Activated T-cell treated with anti-CD3 and anti-CD28 coated beads, Interleukin-2, amount 50 U/mL, for 1 hour (primary cell): ENCODE measurements at places on chromosomes 4 and X.

GRCh38 chr4:164807611-164808010 is 53.7 kb downstream of the SMIM31 start:
- no peak for DNase-seq

GRCh38 chr4:88226143-88226542 is 58.2 kb downstream of the PPM1K start:
- no peak for DNase-seq

DNA sequence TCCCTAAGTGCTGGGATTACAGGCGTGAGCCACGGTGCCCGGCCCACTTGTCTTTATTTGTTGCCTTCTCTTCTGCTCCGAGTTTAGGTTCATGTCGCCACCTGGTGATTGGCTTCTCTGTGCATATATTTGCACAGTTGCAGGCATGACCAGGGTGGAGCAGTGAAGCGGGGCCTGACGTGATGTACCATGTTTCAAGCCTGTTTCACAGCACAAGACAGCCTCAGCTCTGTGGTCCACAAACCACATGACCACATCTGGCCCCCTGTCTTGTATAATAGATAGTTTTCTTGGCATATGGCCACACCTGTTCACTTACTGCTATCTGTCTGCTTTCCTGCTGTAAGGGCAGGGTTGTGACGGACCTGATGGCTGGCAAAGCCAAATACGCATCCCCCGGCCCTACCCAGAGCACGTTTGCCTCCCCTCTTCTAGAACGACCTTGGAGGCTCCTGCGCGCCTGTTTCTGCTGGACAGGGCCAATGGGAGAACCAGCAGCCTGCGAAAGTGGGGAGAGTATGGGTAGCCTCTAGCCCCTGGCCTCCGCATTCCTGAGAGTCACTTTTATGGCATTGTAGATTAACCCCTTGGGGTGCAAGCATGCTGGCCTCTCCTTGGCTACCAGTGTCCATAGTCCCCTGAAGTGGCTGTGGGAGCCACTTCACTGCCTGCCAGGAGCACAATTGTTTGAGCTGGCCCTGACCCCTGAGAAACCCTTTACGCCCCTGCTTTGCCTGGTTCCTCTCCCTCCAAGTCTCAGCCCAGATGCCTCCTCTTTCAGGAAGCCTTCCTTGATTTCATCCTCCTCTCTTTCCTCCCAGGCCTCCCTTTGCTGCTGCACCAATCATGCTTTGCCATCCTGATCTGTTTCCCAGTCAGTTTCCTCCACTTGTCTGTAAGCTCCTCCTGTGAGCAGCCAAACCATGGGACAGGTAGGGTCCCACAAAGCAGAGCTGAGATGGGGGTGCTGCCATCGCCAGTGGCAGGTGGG is 6.0 kb upstream of the SH3TC1 start:
- no peak for DNase-seq

- no peak for DNase-seq
Measured at GRCh38 chr4:99022566-99022965, 27.0 kb downstream of the METAP1 start.

DNA sequence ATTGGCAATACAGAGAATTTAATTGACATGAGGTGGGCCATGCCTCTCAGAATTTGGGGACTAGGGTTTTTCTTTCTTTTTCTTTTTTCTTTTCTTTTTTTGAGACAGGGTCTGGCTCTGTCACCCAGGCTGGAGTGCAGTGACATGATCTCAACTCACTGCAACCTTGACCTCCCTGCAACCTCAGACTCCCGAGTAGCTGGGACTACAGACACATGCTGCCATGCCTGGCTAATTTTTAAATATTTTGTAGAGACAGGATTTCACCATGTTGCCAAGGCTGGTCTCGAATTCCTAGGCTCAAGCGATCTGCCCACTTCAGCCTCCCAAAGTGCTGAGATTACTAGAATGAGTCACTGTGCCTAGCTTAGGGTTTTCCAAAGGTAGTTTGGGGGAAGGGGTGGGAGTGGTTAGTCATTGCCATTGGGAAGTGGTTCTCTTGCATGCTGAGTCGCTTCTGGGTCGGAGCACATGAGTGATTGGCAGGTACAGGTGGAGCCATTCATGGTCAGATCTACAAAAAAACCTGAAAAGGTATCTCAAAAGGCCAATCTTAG is 54.5 kb downstream of the MID2 start:
- DNase-seq, result no peak

DNA sequence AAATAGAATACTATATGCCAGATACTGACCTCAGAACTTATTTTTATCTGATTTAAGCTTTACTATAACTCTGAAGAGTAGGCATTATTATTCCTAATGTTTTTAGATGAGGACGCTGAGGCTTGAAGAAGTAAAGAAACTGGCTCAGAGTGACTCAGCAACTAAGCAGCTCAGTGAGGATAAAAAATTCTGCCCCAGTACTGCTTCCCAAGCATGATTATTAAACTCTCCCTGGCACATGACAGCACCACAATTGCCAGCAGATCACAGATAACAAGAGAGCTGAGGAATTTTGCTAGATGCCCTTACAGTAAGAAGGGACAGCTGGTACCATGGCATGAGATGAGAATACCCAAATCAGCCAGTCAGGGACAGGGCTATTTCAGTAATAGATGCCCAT is 219.4 kb downstream of the NKX6-1 start:
- DNase-seq, result no peak

GRCh38 chr4:108696160-108696559 is 45.8 kb downstream of the OSTC start:
- DNase-seq, result no peak

DNA sequence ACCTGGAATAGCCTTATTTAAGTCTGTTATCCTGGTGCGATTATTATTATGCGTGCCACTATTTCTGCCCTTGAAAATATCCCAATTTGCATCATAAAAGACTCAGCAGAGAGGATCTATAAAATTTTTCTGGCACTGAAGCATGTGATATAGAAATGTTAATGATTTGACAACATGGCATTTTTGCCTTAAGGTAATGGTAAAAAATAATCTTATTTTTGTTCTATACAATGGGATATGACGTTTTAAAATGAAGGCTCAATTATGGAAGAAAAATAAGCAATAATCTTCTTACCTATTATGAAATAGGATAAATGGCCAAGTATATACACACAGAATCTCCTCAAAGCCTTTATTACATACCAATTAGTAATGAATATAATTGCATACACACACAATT is 113.5 kb downstream of the PDGFC start:
- no peak for DNase-seq

GRCh38 chrX:119870626-119871131 is 854 bp downstream of the RNF113A start:
- DNase-seq, result peak; percentile 44

- no peak for DNase-seq
Measured at GRCh38 chr4:161393602-161394001, 770.2 kb downstream of the FSTL5 start.

DNA sequence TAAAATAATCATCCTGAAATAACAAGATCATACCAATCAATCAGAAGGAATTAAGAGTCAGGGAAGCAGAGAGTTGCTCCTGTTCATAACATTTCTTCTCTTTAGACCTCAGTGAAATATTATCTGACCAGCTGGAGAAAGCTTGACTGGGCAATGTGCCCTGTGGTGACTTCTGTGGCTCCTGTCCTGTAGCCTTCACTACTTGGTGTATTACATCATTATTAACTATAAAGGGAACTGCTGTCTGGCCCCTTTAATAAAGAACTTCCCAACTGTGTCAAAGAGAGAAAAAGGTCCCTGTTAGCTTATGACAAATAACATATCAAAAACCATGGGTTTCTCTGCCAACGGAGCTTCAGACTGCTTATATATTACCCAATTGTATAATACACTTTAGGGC is 18.0 kb downstream of the OPHN1 start:
- DNase-seq, result no peak

- no peak for DNase-seq
Measured at GRCh38 chr4:113689394-113689793, 72.1 kb downstream of the CAMK2D start.

- DNase-seq, result no peak
Measured at GRCh38 chrX:118225711-118226428, 109.3 kb upstream of the KLHL13 start.

- peak; percentile 28 for DNase-seq
Measured at GRCh38 chrX:55135171-55135570, 46.4 kb downstream of the PAGE2 start.

GRCh38 chrX:70834589-70834988 is 73.9 kb downstream of the TEX11 start:
- DNase-seq, result no peak

DNA sequence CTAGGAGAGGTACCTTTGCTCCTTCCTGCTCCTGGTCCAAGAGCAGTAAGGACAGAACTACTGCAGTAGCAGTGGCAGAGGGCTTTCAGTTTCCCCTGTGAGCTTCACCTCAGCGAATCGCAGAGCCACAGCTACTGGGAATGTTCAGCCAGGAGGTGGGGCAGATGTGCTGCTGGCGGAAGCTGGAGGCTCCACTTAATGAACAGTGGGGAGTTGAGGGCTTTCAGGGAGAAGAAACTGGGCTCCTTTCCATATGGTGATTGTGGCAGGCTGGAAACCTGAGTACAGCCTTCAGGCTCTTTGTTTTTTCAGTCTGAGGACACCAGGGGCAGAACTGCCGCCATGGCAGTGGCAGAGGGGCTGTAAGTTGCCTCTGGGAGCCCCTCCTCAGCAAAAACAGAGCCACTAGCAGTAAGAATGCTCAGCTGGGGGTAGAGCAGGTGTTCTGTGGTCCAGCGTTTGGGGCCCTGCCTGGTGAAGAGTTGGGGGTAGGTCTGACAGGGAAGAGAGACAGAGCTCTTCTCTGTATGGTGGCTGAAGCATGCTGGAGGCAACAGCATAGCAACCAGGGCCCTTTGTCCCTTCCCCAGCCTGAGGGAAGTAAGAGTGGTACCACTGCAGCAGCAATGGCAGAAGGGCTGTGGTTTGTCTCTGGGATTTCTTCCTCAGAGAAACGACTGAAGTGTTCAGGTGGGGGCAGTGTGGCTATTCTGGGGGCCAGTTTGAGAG is 106.0 kb upstream of the GRXCR1 start:
- no peak for DNase-seq

- DNase-seq, result no peak
Measured at GRCh38 chrX:19731307-19731820, 156.0 kb downstream of the SH3KBP1 start.

DNA sequence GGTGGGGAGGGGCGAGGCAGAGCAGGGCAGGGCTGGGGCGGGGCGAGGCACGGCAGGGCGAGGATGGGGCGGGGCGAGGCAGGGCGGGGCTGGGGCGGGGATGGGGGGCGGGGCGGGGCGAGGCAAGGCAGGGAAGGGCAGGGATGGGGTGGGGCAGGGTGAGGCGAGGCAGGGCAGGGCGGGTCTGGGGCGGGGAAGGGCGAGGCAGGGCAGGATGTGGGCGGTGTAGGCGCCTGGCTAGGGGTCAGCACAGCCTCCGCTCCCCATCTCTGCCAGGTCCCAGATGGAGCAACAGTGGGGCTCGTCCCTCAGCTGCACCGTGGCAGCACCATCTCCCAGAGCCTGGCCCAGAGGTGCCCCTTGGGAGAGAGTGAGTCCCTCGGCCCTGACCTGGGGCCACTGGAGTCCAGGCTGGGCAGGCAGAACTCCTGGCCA is 4.2 kb upstream of the SRPK3 start:
- DNase-seq, result no peak

- no peak for DNase-seq
Measured at GRCh38 chr4:109947457-109947856, 34.8 kb downstream of the EGF start.

DNA sequence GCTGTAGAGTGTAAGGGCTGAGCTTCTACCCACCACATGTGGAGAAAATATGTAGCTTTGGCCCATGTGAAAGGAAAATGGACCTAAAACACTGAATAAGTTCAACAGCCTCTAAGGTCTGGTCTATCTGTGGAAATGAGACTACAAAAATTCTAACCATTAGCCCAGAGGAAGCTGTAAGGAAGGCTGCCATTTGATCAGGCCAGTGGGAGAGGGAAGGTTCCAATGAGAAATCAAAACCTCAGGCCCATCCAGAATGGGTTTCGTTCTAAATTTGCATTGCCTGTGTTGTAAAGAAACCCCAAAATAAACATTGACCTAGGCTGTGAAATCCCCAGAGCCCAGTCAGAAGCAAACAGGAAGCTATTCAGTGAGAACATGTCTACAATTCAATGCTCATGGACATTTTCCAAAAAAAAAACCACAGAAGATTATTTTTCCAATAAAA is 320.4 kb upstream of the SLC7A11 start:
- no peak for DNase-seq

GRCh38 chrX:68912113-68912512 is 83.3 kb downstream of the EFNB1 start:
- DNase-seq, result no peak

DNA sequence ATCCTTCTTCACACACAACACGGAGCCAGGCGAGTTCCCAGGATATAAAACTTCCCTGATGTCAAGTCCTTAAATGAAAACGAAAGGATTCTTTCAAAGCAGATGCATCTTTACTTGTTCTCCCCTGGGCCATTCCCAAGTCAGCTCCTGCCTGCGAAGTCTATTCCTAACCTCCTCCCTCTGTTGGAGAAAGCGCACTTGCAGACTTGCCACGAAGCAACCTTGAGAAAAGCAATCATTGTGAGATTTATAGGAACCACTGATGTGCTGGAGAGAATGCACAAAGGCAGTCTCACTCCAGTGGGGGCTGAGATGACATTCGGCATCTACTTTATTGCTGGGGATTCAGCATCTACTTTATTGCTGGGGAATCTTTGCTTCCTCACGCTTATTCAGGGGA is 155.7 kb downstream of the NSUN7 start:
- no peak for DNase-seq

GRCh38 chrX:10755439-10756334 is 135.3 kb upstream of the MID1 start:
- no peak for DNase-seq

DNA sequence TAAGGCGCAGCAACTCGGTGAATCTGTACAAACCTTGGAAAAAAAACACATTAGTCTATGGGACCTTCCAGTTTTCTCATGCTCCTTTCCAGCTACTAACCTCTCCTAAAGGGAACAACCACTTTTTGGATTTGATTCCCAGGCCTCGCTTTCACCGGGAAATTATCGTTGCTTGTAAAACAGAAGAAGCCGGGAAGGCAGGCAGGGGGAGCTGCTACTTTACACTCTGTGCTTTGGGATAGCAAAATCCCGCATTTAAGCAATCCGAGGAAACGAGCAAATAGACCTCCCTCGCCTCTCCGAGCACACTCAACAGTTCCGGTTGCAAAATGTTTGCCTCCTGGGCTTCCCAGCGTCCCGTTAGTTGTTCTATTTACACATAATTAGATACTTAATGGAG is 1.2 kb downstream of the CD38 start:
- no peak for DNase-seq

GRCh38 chr4:99687120-99687519 is 29.5 kb upstream of the C4orf54 start:
- no peak for DNase-seq

DNA sequence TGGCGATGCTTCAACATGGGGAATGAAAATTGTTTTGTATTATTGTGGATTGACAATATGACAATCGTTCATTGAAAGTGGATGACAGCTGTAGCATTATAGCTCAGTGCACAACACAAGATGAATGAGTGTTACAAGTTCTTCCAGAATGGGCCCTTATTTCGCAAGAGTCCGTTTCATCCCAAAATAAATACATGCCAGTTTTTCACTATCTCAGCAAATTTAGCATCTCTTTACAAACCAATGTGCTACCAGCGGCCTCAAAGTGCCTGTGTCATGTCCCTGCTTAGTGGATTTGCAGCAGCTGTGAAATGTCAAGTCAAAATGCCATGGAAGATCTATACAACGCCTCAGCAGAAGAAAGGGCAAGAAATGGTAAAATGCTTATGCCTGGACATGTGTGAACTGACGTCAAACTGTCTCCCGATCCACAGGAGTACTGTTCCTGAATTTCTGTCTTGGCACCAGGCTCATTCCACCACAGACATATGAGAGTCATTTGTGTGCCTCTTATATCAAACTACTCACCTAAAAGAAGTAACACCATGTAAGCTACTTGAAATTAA is 109.6 kb downstream of the MAML3 start:
- no peak for DNase-seq
